Hair follicle dermal papilla cell (primary cell): ENCODE measurements at places on chromosomes 5 and 9. TPM values are rescaled to one million over a fixed set of nuclear protein-coding genes. Genes with fewer than 3 reads are reported as not detected.

Gene MRPS27
- total RNA-seq, result 82.0 and 91.0 TPM in 2 replicates

Gene TICAM2
- total RNA-seq, result 11.0 and 11.5 TPM in 2 replicates

Gene IL3
- not detected in 2 replicates for total RNA-seq

Gene CDH9
- 0.12 TPM in 1 of 2 replicates, not detected in the other for total RNA-seq

Gene PCDHA9
- 0.16 and 0.36 TPM in 2 replicates for total RNA-seq

Gene CARD6
- 14.6 and 18.0 TPM in 2 replicates for total RNA-seq

Gene SV2C
- total RNA-seq, result not detected in 2 replicates

Gene PCDHB8
- 1.2 and 1.5 TPM in 2 replicates for total RNA-seq

Gene N4BP3
- total RNA-seq, result 0.32 and 0.36 TPM in 2 replicates

Gene ARRDC1
- total RNA-seq, result 14.6 and 17.2 TPM in 2 replicates

Gene TLR4
- total RNA-seq, result 2.1 and 3.2 TPM in 2 replicates

Gene PKD2L2
- not detected in 2 replicates for total RNA-seq

Gene PCDHA7
- 0.36 and 0.49 TPM in 2 replicates for total RNA-seq

Gene TMEM171
- total RNA-seq, result 27.3 and 42.5 TPM in 2 replicates

Gene LCN10
- not detected in 2 replicates for total RNA-seq

Gene CDC20B
- under 0.01 TPM in 1 of 2 replicates, not detected in the other for total RNA-seq

Gene RPS14
- 1,105 and 1,795 TPM in 2 replicates for total RNA-seq

Gene ENG
- total RNA-seq, result 28.9 and 33.0 TPM in 2 replicates

Gene FAT2
- 6.6 and 21.9 TPM in 2 replicates for total RNA-seq

Gene PAPPA
- 165 and 230 TPM in 2 replicates for total RNA-seq

Gene ARAP3
- 12.5 and 17.0 TPM in 2 replicates for total RNA-seq

Gene SOX30
- under 0.01 TPM in 1 of 2 replicates, not detected in the other for total RNA-seq

Gene ASPN
- 38.5 and 49.8 TPM in 2 replicates for total RNA-seq

Gene GNA14
- total RNA-seq, result 0.97 and 3.4 TPM in 2 replicates

Gene BHMT
- not detected in 2 replicates for total RNA-seq

Gene SOHLH1
- not detected in 2 replicates for total RNA-seq

Gene DIPK1B
- 0.12 TPM in 1 of 2 replicates, not detected in the other for total RNA-seq

Gene SUSD3
- not detected in 2 replicates for total RNA-seq

Gene SLC25A48
- not detected in 2 replicates for total RNA-seq

Gene F2RL1
- total RNA-seq, result 2.6 and 3.9 TPM in 2 replicates

Gene AK6
- total RNA-seq, result 15.7 and 15.9 TPM in 2 replicates

Gene OGN
- total RNA-seq, result 2.1 and 4.1 TPM in 2 replicates

Gene ECSCR
- 1.8 TPM in 1 of 2 replicates, not detected in the other for total RNA-seq

Gene CARD9
- 2.9 and 3.2 TPM in 2 replicates for total RNA-seq

Gene ADAMTS2
- 21.1 and 29.5 TPM in 2 replicates for total RNA-seq

Gene FGD3
- total RNA-seq, result 0.12 and 0.16 TPM in 2 replicates

Gene SLC24A2
- total RNA-seq, result under 0.01 TPM in 2 replicates

Gene NFIB
- total RNA-seq, result 7.8 and 13.7 TPM in 2 replicates

Gene SLC25A2
- total RNA-seq, result 1.3 and 1.9 TPM in 2 replicates

Gene CCDC192
- not detected in 2 replicates for total RNA-seq

Gene HK3
- total RNA-seq, result not detected in 2 replicates

Gene AHRR
- 122 and 160 TPM in 2 replicates for total RNA-seq
